ENCODE measurements at places on chromosomes 3 and 15.

DNA sequence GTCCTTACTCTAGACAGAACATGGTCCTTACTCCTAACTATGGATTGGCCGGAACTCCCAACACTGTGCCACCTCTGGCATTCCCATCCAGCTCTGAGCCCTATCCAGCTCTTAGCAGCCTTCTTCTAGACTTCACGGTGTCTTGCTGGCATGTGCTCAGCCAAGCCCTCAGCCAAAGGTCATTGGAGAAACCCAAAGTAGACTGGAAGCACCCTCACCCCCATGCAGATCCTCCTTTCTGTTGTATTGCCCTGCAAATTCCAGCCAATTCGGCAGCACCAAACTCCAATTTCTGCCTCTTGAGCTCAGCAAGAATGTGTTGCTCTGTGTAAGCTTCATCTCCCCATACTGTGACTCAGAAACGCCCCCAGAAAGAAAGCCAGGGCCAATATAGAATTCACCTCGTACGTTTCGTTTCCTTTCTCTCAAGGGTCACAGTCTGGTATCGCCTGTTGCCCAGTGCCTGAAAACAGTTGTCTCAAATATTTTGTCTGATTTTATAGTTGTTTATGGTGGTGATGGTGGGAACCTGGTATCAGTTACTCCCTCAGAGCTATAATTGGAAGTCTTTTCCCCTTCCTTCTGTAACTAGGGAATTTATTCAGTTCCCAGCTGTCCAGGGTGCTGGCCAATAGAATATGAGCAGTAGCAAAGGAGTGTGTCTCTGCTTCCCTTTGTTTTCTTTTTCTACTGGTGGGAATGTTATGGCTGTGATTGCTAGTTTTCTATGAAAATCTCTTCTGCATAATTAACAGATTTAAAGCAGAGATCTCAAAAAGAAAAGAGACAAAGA is 28.4 kb upstream of the EPHB3 start:
- DNase-seq = no peak

- DNase-seq = no peak
Measured at GRCh38 chr3:112744106-112744505, 102.6 kb downstream of the CD200R1L start.

- no peak for DNase-seq
Measured at GRCh38 chr3:126213379-126214028, 33.1 kb upstream of the ALDH1L1 start.

GRCh38 chr3:37996785-37997301 is 6.3 kb downstream of the VILL start:
- peak; percentile 88 for DNase-seq

DNA sequence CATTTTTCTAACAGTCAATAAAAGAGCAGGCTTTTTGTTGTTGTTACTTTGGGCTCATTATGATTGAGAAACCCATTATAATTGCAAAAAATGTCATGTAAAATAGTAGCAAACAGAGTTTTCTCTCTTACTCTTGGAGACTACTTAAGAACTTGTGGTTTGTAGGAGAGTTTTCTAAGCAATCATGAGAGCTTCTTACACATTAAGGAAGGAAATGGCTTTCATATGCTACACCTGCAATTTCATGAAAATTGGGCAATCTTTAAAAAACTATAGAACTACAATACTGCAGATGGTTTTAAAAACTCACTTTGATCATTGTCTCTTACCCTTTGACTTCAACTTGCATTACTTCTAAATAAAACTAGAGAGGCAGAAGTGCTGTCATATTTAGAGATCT is 701.8 kb downstream of the ZPLD1 start:
- no peak for DNase-seq

- DNase-seq = no peak
Measured at GRCh38 chr3:24382647-24383046, 112.0 kb downstream of the THRB start.

- DNase-seq = no peak
Measured at GRCh38 chr15:25060472-25060803, 105.7 kb downstream of the SNRPN start.

GRCh38 chr3:156795890-156796481 is 30.2 kb upstream of the LEKR1 start:
- DNase-seq = no peak

DNA sequence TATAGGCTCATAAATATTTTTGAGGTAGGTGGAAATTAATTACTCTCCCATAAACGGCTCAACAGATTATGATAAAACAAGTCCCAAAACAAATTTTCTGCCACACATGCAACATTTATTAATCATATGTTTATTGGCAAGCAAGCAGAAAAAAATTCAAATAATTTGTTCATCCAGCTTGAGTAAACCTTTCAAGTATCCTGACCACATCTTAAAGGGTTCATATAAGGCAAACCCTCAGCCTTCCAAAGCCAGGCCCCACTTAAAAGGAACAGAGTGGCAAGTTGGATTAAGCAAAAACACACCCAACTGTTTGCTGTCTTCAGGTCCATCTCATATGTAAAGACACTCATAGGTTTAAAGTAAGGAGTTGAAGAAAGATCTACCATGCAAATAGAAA is 1042.3 kb downstream of the DIPK2A start:
- DNase-seq = no peak
